ENCODE measurements at places on chromosomes 16 and 17.
A peak's percentile ranks its signal among the peaks of the same experiment; 100 is the strongest.

- no peak for DNase-seq
These were observed 38.6 kb upstream of the HS3ST2 start for GRCh38 chr16:22775220-22775922.

GRCh38 chr16:73549984-73550631 lies 502.2 kb upstream of the ZFHX3 start:
- no peak for DNase-seq

- peak; percentile 21 for DNase-seq
These were observed 64.2 kb downstream of the SPECC1 start for GRCh38 chr17:20073055-20073979.

- DNase-seq: no peak
These were observed 65.9 kb downstream of the HIC1 start for GRCh38 chr17:2120586-2121335.

- DNase-seq: no peak
These were observed 12.0 kb downstream of the CYBC1 start for GRCh38 chr17:82438401-82439193.

GRCh38 chr16:19242987-19243575 lies 42.5 kb upstream of the CLEC19A start:
- no peak for DNase-seq

- no peak for DNase-seq
These were observed 36.8 kb upstream of the ZC3H18 start for GRCh38 chr16:88533381-88533917.

DNA sequence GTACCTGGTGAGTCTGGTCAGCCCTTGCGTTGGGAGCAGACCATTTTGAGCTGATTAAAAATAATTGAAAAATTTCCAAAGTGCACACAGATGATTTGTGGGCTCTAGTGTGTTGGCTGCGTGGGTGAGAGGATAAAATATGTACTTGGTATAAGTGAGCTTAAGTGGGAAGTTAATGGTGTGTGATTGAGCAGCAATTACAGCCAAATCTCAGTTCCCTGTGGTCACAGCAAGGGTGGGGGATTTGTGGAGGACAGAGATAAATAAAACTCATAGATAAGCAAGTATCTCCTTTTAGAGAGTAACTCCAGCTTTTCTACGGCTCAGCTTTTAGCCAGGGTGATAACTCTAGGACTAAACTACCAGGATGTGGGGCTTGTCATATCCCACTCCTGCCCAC lies 390.4 kb downstream of the UTP18 start:
- DNase-seq: no peak

GRCh38 chr17:48593126-48593829 lies at the start of gene HOXB5:
TSS of gene HOXB5 (minus strand) at chr17:48593779. CDS start at chr17:48593682, 97 bp downstream.
- peak; percentile 31 for DNase-seq

DNA sequence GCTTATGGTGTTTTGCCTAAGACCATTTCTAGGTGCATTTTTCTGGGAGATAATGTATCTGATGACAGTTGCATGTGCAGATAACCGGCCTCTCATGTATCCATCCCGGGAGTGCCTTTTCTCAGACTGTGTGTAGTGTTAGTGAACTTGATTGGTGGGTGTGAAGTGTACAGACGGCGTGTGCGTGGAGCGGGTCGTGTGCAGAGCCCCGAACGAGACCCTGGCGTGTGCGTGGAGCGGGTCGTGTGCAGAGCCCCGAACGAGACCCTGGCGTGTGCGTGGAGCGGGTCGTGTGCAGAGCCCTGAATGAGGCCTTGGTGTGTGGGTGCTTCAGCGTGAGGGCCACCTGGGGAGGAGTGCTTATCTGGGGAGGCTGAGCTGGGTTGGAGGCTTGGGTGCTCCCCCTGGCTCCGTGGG lies 28.9 kb upstream of the ZNF750 start:
- no peak for DNase-seq

DNA sequence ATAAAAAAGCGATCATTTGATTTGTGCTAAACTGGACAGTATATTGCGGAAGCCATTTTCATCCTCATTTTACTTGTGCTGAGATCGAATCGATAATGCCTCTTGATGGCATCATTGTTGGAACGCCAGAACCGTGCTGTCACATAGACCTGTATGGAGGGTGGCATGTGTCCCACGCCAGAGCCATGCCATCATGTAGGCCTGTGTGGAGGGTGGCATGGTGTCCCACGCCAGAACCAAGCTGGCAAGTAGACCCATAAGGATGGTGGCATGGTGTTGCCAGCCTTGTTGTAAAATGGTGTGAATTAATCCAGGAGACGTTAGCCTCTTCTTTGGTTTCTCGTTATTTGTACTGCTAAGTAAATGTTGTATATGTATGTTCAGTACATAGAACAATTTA lies 222.7 kb upstream of the CHMP6 start:
- no peak for DNase-seq

GRCh38 chr16:49858200-49859124 lies 2.5 kb upstream of the ZNF423 start:
- DNase-seq: peak; percentile 46

DNA sequence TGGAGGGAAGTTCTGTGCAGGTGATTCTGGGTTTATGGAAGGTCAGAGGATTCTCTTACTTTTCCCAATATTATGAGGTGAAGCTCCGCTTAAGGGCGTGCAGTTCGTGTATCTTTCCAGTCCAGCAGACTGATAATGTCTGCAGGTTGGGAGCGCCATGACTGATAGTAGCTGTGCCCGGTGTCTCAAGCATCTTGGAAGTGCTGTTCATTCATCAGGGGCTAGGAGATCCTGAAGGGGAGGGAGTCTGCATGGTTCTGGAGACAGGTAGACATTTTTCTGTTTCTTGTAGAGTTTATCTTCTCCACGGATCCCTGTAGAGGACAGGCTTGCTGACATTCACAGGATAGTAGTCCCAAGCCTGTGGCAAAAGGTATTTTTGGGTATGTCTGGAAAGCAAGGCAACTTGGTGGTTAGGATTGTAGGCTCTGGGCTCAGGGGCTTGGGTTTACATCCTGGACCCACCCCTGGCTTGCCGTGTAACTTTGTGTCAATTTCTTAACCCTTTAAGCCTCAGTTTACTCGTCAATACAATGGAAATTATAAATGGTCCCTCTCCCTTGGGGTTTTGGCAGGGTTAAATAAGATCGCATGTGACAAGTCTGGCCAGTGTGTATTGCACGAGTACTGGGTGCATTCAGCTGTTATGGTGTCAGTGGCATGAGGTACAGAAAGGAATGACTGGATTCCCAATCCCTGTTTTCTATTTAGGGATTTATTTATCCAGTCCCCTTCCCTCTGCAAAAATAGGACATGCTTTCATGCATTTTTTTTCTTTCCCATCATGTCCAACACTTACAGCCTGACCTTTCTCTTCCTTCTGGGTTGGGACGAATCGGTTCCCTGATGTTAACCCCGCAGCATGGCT lies 8.2 kb downstream of the HLF start:
- DNase-seq: no peak

DNA sequence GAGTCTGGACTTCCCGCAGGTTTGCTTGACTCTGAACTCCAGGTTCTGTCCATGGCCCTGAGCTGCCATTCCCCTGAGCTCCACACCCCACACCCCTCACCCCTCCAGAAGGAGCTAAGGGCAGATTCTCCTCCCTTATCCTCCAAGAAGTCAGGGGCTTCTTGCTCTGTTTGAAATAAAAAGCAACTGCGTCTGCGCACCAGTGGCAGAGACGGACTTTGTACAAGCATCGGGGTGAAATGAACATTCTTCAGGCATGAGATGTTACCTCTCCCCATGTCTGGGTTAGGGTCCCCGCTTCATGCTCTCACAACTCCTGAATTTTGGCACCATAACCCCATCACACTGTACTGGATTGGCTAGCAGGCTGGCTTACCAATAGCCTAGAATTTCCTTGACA lies 36.1 kb upstream of the DLX4 start:
- no peak for DNase-seq

- DNase-seq: no peak
These were observed 13.5 kb downstream of the NUDT16L1 start for GRCh38 chr16:4706871-4707270.

- DNase-seq: no peak
These were observed 78.7 kb upstream of the LGALS9 start for GRCh38 chr17:27552276-27552732.

DNA sequence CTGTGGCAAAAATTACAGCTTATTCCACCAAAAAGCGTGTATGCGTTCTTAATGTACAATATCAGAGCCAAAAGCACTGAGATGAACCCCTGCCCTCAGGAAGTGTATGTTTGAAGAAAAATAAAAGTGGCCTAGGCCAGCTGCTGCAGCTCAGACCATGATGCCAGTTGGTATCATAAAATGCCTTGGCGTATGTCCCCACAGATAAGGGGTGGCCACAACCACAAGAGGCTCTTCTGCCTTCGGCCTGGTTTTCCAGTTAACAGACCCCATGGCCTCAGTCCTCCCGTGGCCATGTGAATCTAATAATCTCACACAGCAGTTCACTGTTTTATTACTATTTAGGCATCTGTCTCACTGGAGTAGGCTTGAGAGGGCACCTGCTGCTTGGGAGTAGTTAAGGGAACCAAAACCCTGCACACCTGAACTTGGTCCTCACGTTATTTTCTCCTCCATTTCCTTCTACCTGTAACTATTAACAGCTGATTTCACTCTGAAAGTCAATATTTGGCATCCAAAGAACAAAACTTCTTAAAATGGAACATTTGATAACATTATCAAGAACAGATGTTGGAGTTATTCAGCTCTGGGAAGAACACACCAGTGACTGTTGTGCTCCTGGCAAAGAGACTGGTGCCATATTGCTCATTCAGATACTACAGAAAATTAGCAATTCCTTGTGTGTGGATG lies 34.8 kb upstream of the ERN1 start:
- DNase-seq: no peak

GRCh38 chr17:78990349-78991016 lies 10.8 kb upstream of the LGALS3BP start:
- DNase-seq: no peak

DNA sequence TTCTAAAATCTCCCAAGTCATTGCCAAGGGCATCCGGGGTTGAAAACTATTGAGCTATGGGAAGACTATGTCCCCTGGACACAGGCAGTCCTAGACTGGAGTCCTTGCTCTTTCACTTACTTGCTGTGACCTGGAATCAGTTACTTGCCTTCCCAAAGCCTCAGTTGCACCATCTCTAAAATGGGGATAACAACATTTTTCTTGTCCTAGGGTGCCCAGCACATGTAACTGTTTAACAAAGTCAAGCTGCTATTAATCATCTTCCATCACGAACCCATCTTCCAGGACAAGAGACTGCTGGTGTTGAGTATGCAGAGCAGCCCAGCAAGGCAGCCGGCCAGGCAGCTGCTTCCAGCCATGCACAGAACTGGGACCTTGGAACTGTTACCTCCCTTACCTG lies 9.9 kb upstream of the CACNG4 start:
- DNase-seq: no peak

DNA sequence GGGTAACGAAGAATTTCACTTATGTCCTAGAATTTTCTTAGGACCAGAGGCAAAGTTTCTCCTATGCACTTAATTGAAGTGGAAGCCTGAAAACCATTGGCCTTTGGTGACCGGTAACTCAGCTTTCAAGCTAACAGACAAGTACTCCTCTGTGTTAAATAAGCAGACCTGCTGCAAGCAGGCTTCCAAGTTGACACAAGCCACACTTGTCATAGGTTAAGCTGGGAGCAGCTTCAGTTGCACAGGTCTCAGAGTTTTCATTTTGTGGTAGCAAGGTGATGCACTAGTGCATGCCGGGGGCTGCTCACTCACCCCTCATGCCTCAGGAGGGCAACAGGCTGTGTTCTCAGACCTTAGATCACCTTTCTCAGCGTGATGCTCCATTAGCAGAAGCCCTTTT lies 399.9 kb downstream of the UTP18 start:
- no peak for DNase-seq

DNA sequence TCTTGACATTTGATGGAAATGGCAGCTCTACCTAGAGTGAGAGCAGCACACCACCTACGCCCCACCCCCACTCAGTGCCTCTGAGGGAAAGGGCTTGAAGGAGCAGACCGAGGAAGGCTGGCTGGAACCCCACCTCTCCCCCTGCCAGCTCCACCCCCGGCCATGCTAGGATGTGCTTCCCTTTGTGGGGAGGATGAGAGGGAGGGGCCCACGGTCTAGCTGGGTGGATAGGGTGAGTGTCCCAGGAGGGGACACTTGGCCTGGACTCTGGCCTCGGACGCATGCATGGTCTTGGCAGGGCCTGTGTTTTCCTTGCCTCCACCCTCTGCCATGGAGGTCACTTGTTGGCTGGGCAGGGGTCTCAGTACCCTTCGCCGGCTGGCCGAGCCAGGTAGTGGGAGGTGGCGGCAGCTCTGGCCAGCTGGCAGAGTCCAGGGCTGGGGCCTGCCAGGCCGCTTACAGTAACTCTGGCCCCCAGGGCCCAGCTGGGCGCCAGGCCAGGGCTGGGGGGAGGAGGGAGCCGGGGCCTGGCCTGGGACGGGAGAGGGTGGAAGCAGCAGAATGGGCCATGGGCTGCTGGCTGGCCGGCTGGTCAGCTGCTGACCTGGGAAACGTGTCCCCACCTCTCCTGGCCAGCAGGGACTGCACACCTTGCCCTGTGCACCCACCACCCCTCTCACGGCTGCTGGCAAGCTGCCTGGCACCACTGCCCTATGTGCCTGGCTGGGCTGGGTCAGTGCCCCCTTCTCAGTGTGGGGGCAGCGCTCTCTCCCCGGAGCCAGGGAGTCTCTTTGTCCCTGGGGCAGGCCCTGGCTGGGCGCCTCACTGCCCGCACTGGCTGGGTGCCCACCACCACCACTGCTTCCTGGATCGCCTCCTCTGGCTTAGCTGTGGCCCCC lies 23.0 kb downstream of the RARA start:
- DNase-seq: no peak

GRCh38 chr16:51439271-51439670 lies 288.2 kb upstream of the SALL1 start:
- DNase-seq: no peak

GRCh38 chr16:85479972-85480726 lies 133.0 kb upstream of the GSE1 start:
- DNase-seq: peak; percentile 66

DNA sequence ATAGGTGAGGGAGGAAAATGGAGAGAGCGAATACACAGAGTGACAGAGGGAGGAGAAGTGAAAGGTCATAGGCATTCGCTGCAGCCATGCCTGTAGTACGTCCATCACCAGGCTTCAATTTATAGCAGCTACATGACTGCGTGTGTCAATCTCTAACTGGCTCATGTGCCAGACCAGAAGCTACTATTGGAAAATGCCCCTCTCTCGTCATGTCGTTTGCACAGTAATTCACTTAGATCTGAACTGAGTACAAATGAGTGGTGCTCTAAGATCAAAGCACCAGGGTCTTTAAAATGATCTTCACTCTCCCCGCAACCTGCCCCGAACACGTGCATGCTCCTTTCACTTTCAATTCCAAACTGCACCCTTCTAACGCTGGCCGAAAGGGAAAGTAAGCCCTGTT lies 51.3 kb downstream of the ADCY9 start:
- no peak for DNase-seq

- no peak for DNase-seq
These were observed 2.7 kb downstream of the CBX4 start for GRCh38 chr17:79836510-79836971.

Measured in NCI-H1694 treated with DMSO at 0.1 percent for 48 hours (cell line).